HepG2 (cell line): ENCODE measurements at places on chromosomes 11 and 22.

DNA sequence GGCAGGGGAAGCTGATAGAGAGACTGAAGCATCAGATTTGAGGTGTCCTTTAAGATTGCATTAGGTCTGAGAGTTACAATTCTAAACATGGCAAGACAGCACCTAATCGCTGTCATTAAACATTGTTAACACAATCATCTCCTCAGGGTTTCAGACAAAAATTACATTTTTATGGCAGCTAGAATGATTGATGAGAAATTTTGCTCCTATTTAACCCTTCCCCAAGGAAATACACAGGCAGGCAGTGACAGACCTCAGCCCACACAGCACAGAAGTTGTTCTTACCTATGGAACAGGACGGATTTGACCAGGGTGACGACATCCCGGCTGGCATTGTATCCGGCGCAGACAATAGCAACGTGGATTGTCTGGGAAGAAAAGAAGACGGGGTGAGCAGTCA lies 294.3 kb downstream of the LARGE1 start:
- no peak for DNase-seq

DNA sequence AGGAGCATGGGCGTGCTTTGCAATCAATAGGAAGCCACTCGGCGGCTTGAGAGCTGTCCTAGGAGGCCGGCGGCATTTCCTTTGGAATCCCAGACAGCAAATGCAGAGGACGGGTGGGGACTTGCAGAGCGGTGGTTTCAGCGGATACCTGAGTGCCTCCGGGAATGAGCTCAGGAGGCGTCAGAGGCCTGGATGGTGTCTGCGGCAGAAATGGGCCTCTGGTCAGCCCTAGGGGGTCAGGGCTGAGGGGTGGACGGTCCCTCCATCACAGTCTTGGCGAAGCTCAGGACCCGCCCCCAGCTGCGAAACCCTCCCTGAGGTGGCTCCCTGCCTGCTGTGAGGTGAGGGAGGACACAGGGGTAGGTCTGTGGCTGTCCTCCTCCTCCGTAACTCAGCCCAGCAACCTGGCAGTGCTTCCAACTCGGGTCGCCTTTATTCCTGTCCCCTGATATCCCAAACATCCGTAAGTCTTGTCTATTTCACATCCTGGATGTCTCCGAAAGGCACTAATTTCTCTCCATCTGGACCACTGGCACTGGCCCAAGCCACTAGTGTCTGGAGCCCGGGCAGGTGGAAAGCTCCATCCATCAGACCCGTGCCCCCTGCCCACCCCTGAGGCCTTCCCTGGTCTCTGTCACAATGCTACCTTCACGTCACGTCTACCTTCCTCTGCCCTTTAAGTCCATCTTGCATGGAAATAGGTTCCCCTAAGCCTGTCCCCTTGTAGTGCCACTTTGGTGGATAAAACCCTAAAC lies 686.6 kb downstream of the BRD1 start:
- DNase-seq: no peak

DNA sequence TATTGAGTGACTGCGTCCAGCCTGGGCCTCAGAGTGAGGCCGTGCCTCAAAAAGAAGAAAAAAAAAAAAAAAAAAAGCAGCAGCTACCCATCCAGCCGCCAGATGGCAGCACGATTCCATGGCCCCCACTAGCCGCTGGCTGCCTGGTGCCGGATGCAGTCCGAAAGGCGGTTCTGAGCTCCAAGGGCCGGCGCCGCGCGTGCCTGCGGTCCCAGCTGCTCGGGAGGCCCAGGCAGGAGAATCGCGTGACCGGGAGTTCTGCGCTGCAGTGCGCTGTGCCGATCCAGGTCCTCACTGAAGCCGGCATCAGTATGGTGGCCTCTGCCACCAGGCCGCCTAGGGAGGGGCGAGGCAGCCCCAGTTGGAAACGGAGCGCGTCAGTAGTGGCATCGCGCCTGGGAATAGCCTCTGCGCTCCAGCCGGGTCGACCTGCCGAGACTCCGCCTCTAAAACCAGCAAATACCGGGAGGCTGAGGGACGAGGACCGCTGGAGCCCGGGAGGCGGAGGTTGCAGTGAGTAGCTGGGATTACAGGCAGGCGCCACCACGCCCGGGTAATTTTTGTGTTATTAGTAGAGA lies 19.3 kb downstream of the SCARF2 start:
- DNase-seq: peak; percentile 57

- no peak for DNase-seq
Measured at GRCh38 chr11:324156-324555, 3.5 kb upstream of the IFITM3 start.

DNA sequence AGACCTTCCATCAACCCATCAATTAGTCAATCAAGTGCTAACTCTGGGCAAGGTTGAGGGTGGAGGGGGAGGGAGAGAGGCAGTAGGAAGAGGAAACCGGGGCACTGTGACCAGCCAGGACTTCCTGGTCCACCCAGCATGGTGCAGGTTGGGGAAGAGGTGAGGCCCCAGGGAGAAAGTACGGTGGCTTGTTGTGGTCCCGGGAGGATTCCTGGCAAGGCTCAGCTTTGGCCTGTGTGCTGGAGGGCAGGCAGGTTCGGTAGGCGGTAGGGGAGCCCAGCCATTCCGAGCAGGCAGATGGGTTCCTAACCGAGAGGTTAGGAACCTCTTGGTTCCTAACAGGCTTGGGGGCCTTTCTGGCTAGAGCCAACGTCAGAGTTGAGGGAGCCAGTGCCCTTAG lies 10.8 kb downstream of the ST14 start:
- no peak for DNase-seq

- peak; percentile 59 for DNase-seq
Measured at GRCh38 chr11:68447015-68447801, 13.3 kb upstream of the PPP6R3 start.

- peak; percentile 60 for DNase-seq
Measured at GRCh38 chr11:64799623-64800302, 3.3 kb downstream of the MAP4K2 start.

- DNase-seq: no peak
Measured at GRCh38 chr11:69538854-69539253, 57.4 kb downstream of the LINC01488 start.

GRCh38 chr22:50226063-50226874 lies 18.6 kb downstream of the TUBGCP6 start:
- DNase-seq: no peak

DNA sequence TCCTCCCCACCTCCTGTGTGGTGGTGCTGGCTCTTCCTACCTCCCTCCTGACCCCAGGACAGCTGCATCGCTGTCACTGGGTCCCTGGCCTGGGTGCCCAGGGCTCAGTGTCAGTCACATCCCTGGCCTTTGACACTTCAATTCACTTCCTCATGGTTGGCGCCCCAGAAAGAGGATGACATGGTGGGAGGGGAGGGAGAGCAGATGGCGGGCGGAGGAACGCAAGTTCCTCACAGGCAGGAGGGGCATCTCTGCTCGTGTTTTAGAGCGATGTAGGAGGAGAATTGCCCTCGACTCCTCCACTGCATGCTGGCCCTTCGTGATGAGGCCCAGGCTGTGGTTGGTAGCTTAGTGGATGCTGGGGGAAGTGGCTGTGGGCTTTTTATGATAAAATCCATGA lies 35.1 kb upstream of the KRTAP5-7 start:
- DNase-seq: no peak

GRCh38 chr22:41417622-41418390 lies 28.8 kb downstream of the TOB2 start:
- DNase-seq: no peak

- no peak for DNase-seq
Measured at GRCh38 chr11:128298271-128298670, 289.1 kb downstream of the ETS1 start.

DNA sequence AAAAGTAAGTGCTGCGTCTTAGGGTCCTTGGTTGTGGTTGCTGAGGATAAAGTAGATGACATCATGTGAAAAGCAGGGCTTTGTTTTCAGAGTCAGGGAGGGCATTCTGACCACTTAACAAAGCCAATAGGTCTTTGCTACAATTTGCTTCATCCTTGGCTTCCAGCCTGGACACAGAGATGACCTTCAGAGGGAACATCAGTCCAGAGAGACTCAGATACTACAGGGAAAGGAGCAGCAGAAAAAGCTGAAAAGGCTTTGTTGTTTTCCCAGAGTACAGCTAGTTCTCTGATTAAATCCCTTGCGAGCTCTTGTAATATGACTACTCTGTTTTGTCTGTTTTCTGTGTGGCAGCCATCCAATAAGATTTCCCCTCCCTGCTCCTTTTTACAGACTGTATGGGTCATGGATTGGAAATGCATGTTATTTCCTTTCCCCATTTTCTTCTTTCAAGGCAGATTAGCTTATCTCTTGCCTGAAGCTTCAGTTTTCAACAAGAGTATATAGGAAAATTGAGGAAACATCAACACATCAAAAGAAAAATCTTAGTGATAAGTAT lies 31.9 kb downstream of the ATG13 start:
- DNase-seq: peak; percentile 37

DNA sequence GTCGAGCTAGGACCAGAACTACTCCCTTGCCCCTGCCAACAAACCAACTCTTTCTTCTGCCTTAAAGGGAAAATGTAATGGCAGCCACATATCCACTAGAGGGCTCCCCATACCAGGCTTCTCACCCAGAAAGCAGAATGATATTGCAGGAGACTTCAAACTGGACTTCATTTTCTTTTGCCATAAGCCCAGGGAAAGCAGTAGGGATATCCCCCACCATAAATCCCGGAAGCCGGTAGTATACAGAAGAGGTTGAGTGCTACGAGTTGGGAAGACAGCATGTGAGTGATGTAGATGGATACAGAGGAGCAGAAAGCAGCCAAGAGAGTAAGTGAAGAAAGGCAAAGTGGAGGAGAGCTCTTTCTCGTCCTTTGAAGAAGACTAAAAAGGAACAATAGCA lies 12.1 kb downstream of the PLAAT5 start:
- peak; percentile 61 for DNase-seq

GRCh38 chr11:23236826-23237555 lies 376.7 kb upstream of the CCDC179 start:
- no peak for DNase-seq

- peak; percentile 65 for DNase-seq
Measured at GRCh38 chr11:68212421-68213134, 518 bp downstream of the KMT5B start.

DNA sequence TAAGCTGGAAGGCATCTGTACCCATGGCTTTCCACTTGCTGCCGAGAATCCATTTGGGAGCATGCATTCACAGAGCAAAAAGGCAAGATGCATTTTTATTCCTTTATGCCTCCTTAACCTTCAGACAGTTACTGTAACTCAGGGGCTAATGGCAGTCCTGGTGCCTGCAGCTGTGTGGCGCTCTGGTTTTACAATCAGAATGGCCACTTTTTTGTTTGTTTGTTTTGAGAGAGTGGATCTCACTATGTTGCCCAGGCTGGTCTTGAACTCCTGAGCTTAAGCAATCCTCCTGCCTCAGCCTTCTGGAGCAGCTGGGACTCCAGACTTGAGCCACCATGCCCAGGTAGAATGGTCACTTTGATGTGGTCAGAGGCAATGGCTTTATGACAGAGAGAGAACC lies 101.8 kb downstream of the NAV2 start:
- DNase-seq: no peak
